ENCODE measurements at places on chromosomes 7 and 10. TPM values are rescaled to one million over a fixed set of nuclear protein-coding genes. Genes with fewer than 3 reads are reported as not detected.

DNA sequence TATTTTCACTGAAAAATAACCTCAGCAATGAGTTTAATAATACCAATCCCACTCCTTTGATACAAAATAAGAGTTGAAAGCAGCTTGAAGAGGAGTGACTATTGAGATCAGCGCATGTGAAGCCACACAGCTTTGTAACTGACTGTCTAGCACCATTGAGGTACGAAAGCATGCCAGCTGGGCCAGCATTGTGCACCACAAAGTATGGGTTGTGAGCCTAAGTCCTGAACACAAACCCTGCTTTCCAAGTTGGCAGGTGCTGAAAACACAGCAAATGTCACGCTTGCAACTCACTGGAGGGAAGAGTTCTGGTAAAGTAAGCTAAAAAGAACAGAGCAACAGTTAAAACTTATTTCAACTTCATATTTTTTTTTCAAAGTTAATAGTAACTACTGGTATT lies 4.0 kb upstream of the FAM53B start:
- no peak for DNase-seq

DNA sequence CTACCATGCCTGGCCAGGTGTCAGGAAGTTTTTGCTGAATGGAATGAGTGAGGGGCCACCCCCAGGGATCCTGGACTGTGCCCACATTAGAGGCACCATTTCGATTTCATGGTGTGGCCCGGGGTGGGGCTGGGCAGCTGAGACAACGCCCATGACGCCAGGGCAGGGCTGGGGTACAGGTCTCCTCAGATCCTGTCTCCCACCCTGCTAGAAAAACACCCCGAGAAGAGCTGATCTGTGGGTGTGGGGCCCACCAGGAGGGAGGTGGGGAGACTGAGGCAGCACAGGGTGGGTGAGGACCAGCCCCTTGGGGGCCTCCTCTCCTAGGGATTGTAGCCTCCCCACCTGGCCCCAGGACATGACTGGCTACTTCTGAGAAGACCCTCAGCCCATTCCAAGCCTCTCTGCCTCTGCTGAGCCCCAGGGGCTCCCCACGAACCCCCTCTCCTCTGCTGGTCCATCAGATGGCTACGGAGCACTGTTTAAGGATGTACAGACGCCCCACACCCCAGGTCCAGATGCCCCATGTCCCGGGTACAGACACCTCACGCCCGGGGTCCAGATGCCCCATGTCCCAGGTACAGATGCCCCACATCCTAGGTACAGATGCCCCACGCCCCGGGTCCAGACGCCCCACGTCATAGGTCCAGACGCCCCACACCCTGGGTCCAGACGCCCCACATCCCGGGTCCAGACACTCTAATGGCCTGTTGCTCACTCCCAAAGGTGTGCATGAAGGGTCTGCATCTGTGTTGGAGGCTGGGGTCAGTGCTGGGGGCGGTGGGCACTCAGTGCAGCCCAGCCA lies 99.4 kb downstream of the MICALL2 start:
- no peak for DNase-seq

GRCh38 chr10:58393317-58393716 lies 8.1 kb downstream of the TFAM start:
- no peak for DNase-seq

- no peak for DNase-seq
Observed at GRCh38 chr10:24215603-24216002, 6.7 kb downstream of the KIAA1217 start.

DNA sequence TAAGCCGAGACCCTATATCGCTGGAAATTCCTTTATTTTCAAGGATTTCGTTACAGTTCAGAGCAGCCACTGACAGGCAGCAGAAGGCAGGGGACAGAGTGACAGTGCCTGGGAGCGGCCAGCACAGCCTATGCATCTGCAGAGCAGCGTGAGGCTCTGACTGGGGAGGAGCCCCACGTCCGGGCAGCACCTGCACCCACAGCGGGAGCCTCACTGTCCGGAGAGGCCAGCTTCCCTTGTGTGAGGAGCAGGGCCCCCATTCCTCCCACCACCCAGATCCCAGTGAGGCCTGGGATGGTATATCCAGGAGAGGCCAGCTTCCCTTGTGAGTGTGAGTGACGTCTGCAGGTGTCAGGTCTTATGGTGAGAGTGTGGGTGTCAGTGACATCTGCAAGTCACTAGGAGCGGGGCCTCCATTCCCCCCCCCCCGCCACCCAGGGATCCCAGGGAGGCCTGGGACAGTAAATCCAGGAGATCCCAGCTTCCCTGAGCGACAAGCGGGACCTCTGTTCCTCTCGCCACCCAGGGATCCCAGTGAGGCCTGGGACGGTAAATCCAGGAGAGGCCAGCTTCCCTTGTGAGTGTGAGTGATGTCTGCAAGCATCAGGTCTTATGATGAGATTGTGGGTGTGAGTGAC lies 259.1 kb downstream of the PTPRN2 start:
- no peak for DNase-seq

- no peak for DNase-seq
Observed at GRCh38 chr7:14606101-14606500, 296.4 kb downstream of the DGKB start.

Gene DKK1
- 0.27 TPM for total RNA-seq

Gene SLC18A3
- not detected for total RNA-seq

Gene COBL
- 74.3 TPM for total RNA-seq

Measured in transverse colon (tissue), 4 donors.